ENCODE measurements at places on chromosomes 6 and 20. TPM values are rescaled to one million over a fixed set of nuclear protein-coding genes. Genes with fewer than 3 reads are reported as not detected.

DNA sequence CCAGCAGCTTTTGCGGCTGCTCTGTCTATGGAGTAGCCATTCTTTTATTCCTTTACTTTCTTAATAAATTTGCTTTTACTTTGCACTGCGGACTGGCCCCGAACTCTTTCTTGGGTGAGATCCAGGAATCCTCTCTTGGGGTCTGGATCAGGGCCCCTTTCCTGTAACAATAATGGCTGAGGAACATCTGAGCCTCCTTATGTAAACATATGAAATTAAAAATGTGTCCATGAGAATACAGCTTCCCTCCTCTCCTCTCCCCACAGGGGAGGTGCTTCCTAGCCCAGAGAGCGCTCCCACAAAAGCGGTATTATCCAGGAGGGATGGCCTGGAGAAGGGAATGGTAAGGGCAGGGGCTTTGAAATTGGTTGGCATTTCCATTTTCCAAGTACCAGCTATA is 81.1 kb downstream of the PSMG4 start:
- peaks cover 39% of the 10 kb centered on the region for H3K4me1 ChIP-seq
- no peak for DNase-seq
- no peaks in the 10 kb centered on the region for H3K27me3 ChIP-seq
- H3K27ac ChIP-seq = no peak overlapping the region
- H3K36me3 ChIP-seq = no peaks in the 10 kb centered on the region

GRCh38 chr6:70413114-70413991 is at the start of gene FAM135A:
Gene FAM135A (plus strand): TSS chr6:70413508. CDS start chr6:70428343, 14,835 bp downstream.
- no peaks in the 10 kb centered on the region for H3K27me3 ChIP-seq
- H3K27ac ChIP-seq = peak within 1 kb of the TSS; percentile 94
- peak; percentile 100 for DNase-seq

DNA sequence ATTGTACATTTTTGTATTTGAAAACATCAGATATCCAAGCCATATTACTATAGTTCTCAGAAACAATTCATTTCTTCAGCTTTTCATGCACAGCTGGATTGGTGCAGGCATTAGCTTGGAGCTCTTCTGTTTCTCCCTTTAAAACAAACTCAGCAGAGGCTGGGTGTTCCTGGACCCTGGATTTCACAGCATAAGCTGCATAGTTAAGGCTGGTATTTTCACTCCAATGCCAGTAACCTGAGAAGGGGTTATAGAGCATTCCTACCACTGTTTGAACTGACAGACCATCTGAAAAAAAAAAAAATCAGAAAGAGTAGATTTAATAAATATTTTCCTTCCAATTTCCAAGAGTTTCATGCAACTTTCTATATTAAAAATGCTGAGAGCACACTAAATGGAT is 20.1 kb upstream of the FAXC start:
- no peak overlapping the region for H3K27ac ChIP-seq
- no peaks in the 10 kb centered on the region for H3K27me3 ChIP-seq
- H3K4me3 ChIP-seq = no peak overlapping the region
- H3K36me3 ChIP-seq = no peaks in the 10 kb centered on the region
- H3K4me1 ChIP-seq = no peaks in the 10 kb centered on the region

The SIGLEC1 gene
- 0.02 TPM for polyA plus RNA-seq
